ENCODE measurements at places on chromosomes 12 and 14. TPM values are rescaled to one million over a fixed set of nuclear protein-coding genes. Genes with fewer than 3 reads are reported as not detected.

DNA sequence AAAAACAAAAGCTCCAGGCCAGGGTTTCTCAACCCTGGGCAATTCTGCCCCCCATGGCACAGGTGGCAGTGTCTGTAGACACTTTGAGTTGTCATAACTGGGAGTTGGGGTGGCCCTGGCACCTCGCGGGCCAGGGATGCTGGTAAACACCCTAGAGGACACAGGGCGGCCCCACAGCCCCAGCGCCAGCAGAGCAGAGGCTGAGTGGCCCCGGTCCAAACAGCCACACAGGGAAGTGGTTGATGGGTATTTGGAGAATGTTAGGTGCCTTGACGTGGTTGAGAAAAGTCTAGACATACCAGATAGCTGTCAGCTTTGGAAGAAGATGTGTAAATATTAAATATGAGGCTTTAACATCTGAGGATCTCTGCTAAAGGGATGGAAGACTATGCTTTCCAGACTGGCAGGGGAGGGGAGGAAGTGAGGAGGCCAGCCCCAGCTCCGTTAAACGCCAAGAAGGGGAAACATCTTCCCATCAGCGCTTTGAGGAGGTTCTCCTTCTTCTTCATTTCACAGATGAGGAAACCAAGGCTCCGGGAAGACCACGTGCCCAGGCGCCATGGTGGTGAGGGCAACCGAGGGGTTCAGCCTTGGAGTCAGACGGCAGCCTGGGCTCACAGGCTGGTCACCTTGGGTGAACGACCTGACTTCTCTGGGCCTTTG lies 103.7 kb downstream of the SCARB1 start:
- DNase-seq, result no peak

DNA sequence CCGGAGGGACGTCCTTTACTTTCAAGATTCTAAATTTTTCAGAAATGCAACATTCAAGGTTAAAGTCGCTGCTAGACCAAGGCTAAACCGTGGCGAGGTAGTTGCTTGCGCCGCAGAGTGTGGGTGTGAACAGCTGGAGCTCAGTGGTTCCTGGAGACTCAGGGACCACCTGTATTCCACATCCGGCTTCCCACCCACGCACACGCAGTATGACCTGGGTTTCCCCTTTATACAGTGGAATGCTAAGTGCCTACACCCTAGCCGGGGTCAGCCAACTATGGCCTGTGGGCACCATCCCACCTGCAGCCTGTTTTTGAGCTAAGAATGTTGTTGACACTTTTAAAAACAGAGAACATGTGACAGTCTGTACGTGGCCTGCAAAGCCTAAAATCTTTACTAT lies 42.9 kb upstream of the TESC start:
- no peak for DNase-seq

DNA sequence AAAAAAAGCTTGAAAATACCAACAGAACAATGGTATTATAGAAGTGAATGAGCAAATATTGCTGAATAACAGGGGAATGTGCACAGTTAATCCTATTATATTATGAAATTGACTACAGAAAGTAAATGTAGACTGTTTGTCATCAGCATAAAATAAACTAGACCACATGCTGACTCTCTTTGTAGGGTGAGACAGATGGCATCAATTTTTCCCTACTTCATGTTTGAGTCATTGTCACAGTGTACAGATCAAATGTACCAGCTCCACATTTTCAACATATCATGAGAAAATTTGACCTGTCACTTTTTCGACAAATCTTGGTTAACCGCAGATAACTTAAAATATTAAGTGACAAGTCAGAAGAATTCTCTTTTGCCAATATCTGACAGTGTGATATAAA lies 421.0 kb downstream of the RPL10L start:
- no peak for DNase-seq

DNA sequence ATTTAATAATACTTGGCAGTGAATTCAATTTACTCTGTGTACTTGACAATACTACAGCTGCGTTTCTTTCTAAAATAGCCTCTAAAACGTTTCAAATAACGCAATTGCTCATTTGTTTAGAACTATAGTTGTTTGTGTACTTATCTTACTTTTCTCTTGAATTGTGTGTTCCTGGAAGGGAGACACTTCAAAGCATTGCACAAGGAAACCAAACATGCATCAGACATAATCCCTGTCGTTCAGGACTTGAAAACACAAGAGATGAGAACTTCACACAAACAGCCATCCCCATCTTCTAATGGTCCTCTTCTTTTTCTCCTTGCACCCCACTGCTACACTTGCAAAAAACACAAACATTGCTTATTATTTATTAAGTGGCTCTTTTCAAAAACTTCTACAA lies 38.5 kb downstream of the PTGER2 start:
- DNase-seq, result no peak

GRCh38 chr14:41167040-41167439 lies 439.6 kb upstream of the LRFN5 start:
- no peak for DNase-seq

DNA sequence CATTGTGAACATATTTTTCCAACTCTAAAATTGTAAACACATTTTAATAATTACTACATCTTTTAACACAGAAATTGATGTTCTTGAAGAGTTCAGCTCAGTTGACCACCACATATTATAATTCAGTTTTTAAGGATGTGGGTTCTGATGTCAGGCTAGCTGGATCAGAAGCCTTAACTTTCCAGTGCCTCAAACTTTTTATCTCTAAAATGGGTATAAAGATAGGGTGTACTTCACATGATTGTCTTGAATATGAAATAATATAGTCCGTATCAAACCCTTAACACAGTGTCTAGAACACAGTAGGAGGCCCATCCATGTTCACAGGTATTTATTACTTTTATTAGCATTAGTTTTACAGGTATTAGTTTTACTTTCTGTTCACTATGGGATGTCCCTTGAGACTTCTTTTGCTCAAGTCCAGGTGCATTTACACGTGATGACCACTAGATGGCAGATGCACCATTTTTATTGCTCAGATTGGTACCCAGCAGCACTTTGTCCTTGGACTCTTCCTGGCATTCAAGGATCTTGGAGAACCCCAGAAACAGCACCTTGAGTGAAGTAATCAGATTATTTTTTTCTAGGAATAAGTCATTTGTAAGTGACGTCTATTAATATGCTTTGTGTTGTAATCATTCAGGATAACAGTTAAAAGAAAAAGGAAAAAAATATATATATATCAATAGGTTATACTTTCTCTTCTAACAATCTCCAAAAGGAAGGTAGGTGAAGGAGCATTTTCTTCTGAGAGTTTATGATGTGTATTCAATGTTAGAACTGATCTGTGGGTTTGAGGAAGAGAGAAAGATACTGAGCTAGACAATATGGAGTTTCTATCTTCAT lies 580.2 kb downstream of the ETNK1 start:
- DNase-seq, result no peak

DNA sequence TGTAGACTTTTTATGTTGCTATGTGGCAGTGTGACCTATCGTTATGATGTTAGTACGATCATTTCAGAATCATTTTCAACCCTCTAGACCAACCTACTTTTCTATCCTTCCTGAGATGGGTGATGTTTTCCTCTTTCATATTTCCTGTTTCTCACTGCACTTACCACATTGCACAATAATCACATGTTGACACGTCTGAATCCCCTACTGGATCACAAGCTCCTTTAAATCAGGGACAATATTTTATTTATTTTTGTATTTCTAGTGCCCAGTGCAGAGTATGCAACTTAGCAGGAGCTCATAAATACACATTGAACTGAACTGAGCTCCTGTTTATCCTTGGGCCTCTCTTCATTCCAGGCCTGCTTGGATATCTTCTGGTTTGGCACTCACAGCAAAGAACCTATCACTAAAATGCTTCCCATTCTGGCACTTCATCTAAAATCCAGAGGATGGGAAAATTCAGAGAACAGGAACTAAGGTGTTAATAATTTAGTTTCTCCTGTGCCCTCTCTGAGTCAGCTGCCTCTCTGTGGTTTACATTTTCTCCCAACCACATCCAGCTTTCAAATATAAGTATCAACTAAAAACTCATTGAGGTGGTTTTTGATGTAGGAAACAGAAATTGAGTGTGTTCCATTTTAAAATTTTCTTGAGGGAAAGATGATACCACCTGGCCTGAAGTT lies 69.4 kb upstream of the DYRK2 start:
- peak; percentile 31 for DNase-seq

DNA sequence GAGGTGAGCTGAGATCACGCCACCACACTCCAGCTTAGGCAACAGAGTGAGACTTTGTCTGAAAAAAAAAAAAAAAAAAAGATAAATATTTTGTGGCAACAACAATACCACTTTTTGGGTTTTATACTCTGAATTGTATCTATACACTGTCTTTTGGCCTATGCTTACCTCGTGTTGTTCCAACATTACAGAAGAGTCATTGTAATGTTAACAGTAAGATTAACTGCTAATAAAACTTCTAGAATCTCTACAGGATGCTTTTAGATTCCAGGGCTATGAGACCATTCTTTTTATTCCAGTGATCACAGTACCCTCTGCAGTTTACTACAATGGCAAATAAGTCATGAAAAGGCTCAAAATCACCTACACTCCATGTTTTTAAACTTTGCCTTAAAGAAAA lies 11.6 kb downstream of the IFT81 start:
- no peak for DNase-seq

DNA sequence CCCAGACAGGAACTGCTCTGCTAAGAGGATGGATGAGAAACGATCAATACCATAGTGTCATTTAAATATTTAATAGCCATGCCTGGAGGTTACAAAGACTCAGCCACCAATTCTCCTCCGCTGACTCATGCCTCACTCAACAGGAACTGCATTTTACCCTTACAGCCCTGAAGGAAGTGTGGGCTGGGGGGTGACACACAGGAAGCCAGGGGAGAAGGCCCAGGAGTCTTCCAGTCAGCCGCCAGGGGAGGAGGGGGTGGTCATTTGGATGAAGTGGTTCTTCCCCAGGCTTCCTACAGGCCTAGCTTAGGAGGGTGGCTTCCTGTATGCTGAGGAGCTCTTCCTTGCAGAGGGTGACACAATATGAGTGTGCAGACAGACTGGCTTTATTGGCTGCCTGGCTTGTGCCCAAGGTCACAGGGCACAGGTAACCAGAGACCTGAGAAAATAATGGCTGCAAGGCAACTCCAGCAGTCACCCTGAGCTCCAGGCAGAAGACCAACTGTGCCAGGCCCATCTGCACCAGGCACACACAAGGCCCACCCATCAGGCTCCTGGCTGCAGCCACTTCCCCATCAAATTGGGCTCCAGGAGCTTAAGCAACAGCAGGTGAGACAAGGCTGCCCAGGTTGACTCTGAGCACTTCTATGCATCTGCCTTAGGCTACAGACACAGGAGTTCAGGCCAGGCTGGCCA lies 30.6 kb upstream of the RPLP0 start:
- DNase-seq, result peak; percentile 82

DNA sequence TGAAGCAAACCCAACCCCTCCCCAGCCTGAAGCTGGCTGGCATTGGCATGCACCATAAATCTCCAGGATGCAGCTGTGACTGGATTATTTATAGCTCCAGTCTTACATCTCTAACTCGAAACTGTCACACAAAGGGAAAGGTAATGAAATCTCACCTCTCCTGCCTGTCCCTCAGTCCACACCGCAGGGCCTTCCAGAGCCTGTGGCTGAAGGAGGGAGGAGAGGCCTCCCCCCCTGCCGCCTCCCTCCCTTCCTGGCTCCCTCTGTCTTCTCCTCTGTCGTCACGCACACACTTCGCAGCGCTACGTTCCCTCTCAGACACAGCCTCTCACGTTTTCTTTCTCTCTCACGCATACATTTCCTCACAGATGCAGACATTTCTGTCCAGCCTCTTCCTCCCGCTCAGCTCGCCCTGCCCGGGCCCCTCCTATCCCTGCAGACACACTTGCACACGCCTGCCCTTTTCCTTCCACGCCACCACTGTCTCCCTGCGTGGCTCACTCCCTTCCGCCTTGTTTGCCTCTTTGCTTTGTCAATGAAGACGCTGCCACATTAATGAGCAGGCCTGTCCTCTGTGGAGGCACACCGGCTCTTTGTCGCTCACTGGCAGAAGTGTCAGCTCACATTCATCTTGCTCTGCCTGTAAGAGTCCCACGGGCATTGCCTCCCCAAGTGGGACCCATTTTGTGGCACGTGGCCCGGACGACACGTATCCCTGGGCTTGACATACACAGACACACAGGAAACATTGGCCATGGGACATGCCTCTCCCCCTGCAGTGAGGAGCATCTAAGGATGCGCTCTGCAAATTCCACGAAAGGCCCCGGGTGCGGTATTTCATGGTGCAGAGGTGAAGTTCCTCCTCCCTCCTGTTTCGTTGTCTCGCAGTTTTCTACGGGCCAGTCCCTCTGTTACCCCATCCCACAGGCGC lies 27.9 kb downstream of the IRF2BPL start:
- no peak for DNase-seq

- DNase-seq, result no peak
These were observed 151.3 kb downstream of the NUBPL start for GRCh38 chr14:31712244-31713127.

GRCh38 chr14:52266179-52266578 lies 1.3 kb upstream of the PTGDR start:
- DNase-seq, result no peak

GRCh38 chr14:104473244-104473565 lies 106.4 kb upstream of the C14orf180 start:
- no peak for DNase-seq

DNA sequence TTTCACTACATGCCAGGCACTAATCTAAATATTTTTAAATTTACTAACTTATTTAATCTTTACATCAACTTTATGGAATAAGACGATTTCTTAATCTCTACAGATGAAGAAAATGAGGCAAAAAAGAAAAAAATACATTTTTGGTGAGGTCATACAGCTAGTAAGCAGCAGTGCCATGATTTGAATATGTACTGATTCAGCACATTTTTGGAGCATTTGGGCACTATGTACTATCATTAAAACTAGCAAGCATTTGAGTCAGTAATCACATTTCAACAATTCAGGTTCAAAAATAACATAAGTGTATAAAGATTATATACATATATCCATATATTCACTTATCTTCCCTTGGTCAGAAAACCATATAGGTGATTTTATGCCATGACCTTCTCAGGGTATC lies 124.4 kb upstream of the TMTC1 start:
- DNase-seq, result no peak

DNA sequence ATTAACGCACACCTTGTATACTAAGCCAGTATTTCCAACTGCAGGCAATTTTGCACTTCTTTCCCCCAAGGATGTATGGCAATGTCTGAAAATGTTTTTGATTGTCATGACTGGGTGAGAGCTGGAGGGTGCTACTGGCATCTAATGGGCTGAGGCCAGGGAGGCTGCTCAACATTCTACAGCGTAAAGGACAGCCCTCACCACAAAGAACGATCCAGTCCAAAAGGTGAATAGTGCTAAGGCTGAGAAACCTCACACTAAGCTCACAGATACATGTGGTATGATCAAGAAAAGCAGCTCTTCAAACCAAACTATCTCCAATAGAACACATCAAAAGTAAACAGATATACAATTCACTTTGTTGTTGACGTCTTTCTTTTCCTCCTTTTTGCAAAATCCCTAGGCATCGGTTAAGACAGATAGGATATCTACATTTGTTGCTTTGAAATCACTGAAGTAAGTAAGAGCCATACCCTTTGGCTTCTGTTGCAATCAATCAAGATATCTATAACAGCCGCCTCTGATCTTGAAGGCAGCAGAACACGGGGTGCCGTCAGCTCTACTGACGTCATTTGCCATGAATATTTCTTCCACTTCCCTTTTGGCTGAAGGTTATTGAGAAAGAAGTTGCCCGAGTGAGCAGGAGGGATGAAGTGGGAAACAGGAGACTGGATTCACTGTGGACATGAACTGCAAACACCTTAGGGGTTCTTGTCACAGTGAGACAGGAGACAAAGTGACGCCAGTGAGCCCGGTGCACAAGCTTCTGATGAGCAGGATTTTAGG lies 218.3 kb downstream of the FOXN3 start:
- no peak for DNase-seq

OLR1 gene
- not detected for total RNA-seq

IFNG-AS1 gene
- 0.35 TPM for total RNA-seq

GPD1 gene
- total RNA-seq, result 0.40 TPM

FLRT2 gene
- not detected for total RNA-seq

KIF5A gene
- total RNA-seq, result 1.0 TPM

All from activated CD4-positive, alpha-beta memory T cell treated with anti-CD3 and anti-CD28 coated beads, Interleukin-2, amount 10 ng/mL, durations not matched to agents 7 days and 5 days (primary cell).